ENCODE measurements at places on chromosomes 7 and 10. TPM values are rescaled to one million over a fixed set of nuclear protein-coding genes. Genes with fewer than 3 reads are reported as not detected.

GRCh38 chr10:94358480-94358879, 4.3 kb downstream of the NOC3L start:
- DNase-seq = no peak

DNA sequence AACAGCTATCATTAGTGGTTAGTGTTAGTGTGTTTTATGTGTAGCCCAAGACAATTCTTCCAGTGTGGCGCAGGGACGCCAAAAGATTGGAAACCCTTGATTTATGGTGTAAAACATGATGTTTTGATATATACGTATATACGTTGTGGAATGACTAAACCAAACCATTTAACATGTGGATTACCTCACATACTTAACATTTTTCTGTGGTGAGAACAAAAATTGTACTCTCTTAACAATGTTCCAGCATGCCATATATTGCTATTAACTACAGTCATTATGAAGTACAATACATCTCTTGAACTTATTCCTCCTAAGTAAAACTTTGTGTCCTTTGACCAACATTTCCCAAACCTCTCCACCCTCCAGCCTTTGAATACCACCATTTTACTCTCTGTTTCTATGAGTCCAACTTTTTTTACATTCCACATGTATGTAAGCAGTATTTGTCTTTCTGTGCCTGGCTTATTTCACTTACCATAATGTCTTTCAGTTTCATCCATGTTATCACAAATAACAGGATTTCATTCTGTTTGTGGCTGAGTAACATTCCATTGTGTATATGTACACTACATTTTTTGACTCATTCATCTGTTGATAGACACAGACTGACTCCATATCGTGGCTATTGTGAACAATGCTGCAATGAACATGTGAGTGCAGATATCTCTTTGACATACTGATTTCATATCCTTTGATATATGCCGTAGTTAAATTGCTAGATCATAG, 42.2 kb upstream of the MAGI2 start:
- DNase-seq = no peak

DNA sequence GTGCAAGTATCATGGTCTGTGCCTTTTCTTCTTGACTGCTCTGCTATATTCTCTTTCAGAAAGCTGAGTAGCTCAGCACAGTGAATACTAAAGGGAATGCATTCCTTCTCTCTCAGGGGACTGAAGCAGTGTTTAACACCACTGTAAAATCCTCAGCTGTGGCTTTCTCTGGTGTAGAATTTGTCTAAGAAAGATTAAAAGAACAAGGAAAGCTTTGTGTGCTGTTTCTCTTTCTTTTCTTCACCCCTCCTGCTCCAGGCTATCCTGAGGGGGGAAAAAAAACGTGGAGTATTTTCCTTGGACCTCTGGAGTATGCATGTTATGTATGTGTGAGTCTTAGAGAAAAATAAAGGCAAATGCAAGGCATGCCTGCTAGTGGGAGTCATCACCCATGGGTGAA, 383.9 kb downstream of the AUTS2 start:
- no peak for DNase-seq

The SPAM1 gene
- total RNA-seq = not detected

- DNase-seq = no peak
These were observed 153.5 kb downstream of the NRP1 start for GRCh38 chr10:33180921-33181320.

- DNase-seq = no peak
These were observed 218.6 kb upstream of the SLC26A5 start for GRCh38 chr7:103664577-103664976.

DNA sequence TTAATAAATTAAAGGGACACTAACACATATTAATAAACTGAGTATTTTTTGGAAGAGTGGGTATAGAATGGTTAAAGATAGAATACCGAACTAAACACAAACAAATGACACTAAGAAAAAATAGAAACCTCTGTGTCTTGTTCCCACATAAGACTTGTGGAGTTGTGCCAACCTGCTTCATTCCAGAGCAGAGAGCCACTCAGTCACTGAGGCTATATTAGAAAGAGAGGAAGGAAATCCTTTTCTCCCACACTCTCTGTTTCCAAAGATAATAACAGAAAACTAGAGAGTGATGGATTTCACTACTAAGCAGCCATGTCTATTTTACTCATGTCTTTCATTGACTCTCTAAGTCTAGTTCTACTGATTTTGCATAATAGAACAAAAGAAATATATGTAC, 26.0 kb downstream of the CTNNA3 start:
- DNase-seq = no peak

- no peak for DNase-seq
These were observed 615.0 kb downstream of the ANKRD7 start for GRCh38 chr7:118839515-118839914.

DNA sequence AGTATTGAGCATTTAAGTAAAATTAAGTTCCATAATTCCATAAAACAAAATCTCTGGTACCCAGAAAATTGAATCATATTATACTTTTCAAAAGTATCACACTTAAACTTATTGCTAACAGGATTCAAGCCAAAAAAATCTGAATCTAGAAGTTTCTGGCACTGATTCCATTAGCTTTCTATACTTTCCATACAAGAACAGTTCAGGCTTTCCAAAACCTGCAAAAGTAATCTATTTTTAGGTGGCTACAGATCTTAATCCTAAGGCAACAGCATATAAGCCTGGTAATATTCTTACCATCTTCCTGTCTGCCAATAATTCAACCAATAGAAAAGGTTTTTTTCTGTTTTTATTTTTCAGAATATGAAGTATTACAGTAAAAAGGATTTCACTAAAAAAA, 185.0 kb downstream of the CRPPA start:
- no peak for DNase-seq

The TUBAL3 gene
- not detected for total RNA-seq

The SLC37A3 gene
- total RNA-seq = 58.5 TPM

The CHRM2 gene
- not detected for total RNA-seq

- no peak for DNase-seq
These were observed 98.6 kb downstream of the ELMO1 start for GRCh38 chr7:37349979-37350590.

All from aorta (tissue), 5 donors.